Putamen (tissue), 1 donor: ENCODE measurements at places on chromosomes 1 and 21.

DNA sequence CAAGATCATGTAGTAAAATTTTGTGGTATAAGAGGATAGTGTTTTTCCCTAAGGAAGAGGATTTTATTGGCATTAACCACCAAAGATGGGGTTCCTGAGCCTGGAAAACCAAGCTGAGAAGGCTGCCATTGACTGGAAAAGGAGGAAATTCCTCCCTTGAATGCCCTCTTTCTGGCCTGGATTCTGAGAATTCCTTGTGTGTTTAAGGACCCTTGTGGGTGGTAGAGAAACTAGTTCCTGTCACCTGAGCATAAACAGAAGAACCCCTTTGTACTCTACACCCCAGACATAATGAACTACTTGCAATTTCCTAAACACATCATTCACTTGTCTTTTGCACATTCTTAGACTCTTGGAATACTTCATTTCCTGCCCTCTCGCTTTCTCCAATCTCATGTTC lies 33.1 kb upstream of the CEP350 start:
- no peak for DNase-seq

DNA sequence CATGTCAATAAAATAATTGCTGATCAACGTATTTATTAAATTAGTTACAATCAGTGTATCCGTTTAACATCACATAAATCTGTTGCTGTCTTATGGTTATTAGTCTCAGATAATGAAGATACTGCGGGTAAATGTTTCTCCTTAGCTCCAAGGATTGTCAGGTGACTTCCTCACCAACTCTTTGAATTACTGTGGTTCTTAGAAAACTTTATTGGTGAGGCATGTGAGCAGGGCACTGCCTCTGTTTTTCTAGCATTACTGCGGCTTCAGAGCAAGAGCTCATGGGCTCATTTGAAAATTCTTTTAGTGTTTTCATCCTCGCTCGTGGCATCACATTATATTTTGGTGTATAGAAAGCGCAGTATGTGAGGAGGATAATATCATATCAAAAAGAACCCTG lies 555.9 kb downstream of the LMO4 start:
- DNase-seq, result no peak

GRCh38 chr1:180800945-180801344 lies 111.8 kb upstream of the KIAA1614 start:
- DNase-seq, result no peak

GRCh38 chr21:25936776-25937175 lies 202.0 kb downstream of the GABPA start:
- no peak for DNase-seq

DNA sequence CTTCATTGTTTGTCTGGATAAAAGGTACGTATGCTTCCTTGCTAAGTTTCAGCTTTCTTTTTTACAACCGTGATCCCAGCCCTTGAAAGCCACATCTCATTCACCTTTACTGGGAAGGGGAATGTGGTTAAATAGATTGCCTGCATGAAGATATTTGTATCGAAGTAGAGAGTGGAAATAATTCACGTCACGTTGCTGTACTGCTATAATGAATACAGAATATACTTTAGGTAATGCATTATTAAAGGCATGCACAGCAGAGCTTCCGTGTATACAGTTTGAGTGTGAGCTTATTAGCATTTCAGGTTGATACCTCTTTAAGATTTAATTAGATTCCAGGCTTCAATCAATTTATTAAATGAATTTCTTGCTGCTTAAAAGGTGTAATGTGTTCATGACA lies 153.8 kb downstream of the HHAT start:
- no peak for DNase-seq

- DNase-seq, result no peak
Measured at GRCh38 chr1:46432781-46433327, 38.7 kb downstream of the FAAH start.

- no peak for DNase-seq
Measured at GRCh38 chr1:112504661-112505399, 3.9 kb upstream of the WNT2B start.

GRCh38 chr1:225834417-225835329 lies 24.7 kb downstream of the EPHX1 start:
- DNase-seq, result no peak

DNA sequence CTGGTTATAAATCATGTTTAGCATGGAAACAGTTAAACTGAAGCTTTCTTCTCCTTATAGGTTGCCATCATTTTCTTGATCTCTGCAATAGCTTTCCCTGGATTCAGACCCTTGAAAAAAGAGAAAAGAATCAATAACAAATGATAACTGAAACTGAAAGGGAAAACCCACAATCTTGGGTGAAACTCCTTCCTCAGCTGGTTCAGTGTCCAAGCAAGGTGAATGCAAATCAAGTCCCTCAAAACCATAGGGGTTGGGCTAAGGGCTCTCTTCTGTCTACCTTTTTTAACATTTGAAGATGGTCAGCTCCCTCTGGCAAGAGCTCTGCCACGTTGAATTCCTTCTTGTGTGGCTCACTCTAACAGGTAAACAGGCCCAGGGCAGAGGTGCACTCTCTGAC lies 7.1 kb upstream of the ATP13A2 start:
- DNase-seq, result no peak

- no peak for DNase-seq
Measured at GRCh38 chr1:177137814-177138213, 26.7 kb downstream of the ASTN1 start.

- no peak for DNase-seq
Measured at GRCh38 chr21:44758781-44759627, 42.6 kb downstream of the UBE2G2 start.
